Pancreas (tissue), 10 donors: ENCODE measurements at places on chromosomes 11 and 22.

DNA sequence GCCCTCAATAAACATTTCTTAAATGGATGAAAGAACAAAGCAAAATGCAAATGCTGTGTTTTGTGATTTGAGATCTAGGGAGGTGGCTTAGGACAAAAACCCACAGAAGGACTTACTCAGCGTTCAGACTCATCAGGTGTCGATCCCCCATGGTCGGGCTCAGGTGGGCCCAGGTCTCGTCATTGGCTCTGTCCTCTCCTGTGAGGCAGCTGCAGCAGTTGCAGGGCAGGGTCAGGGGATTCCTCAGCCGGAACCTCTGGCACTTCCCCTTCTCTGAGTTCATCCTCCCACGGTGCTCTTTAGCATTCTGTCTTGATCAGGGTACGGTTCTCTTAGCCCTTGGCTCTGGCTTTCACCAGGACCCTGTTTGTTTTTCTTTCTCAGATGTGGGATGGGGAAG lies 14.0 kb upstream of the ACR start:
- no peak for DNase-seq

GRCh38 chr11:1062075-1062820 lies 12.4 kb upstream of the MUC2 start:
- no peak for DNase-seq

DNA sequence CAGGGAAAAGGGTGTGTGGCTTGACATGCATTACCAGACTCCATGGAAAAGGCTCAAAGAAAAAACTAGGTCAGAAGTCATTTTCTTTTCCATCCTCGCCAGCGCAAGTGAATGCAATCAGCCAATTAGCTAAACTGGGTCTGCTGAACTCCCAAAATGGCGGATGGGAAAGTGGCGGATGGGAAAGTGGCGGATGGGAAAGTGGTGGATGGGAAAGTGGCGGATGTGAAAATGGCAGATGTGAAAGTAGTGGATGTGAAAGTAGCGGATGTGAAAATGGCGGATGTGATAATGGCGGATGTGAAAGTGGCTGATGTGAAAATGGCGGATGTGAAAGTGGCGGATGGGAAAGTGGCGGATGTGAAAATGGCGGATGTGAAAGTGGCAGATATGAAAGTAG lies 158.4 kb downstream of the CEP164 start:
- DNase-seq = no peak

DNA sequence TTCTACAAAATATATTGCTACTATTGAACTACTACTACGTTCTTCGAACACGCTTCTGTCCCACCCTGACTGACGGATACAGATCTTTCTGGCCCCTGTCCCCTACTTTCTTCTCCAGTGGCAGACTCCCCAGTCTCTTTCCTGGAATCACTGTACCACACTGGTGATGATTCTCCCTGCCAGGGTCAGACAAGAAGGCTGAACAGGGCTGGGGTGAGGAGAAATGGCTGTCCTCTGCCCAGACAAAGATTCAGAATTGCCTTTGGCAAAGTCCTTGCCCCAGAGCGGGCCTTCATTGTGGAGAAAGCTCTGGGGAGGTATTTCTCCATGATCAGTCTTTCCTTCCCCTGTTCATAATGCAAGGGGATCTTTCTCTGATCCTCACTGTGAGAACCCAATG lies 1417.1 kb downstream of the BRD1 start:
- DNase-seq = peak; percentile 13

DNA sequence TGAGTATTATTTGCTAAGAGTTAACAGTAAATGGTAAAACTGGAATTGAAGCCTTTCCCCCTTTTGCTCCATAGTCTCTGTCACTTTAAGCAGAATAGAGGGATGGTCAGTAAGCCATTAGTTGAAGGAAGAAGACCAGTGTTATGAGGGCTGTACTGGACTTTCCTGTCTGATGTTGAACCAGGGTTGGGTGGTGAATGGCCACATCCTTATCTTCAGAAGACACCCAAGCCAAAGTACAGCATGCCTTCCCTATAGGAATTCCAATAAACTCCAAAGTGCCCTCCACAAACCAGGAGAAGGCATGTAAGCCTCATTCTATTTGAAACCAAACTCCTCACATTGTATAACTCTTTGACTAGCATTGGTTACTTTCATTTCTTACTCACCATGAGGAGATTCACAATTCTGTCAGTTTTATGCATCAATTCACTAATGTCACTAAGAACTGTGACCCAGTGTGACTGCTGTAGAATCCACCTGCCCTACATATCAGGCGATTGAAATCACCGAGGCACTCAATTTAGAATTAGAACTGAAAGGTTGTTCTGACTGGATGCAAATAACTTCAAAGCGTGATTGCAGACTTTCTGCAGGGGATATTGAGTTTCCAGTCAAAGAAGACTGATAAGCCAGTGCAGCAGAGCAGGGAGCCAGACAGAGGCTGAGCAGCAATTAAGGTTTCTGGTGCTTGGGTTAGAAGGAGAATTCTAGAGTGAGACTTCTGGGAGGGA lies 107.1 kb upstream of the DDI1 start:
- no peak for DNase-seq

DNA sequence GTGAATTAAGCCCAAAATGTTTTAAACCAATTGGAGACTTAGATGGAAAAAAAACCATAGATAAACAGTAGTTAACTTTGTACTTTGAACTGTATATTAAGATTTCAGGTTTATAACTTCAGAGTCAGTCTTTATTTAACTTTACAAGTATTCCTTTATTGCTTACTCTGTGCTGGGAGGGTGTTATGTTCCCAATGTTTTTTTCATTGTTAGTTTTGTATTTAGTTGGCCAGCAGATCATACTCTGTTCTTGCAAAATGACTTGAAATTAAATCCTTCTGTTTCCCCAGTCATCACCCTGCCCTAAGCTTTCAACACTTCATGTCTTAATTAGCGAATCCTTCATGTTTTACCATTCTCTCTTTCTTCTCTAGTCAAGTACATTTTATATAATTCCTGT lies 25.3 kb downstream of the SIK2 start:
- no peak for DNase-seq

DNA sequence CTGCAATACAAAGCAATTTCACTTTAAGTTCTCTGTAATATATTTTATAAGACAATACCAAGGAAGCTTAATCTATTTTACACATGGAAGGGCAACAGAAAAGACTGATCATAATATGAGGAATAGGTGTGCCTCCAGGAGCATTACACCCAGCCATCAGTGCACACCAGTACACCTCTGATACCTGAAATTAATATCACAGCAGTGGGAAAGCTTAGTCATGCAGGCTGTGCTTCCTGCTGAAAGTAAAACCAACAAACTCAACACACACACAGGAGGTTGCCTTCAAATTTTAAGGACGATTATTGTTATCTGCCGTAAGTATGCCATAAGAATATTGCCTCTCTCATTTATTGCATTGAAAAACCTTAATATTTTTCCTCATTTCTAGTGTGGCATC lies 1119.1 kb upstream of the TENM4 start:
- DNase-seq = no peak
